NCI-H460 (cell line): ENCODE measurements at places on chromosomes 3 and 15. TPM values are rescaled to one million over a fixed set of nuclear protein-coding genes. Genes with fewer than 3 reads are reported as not detected.

GRCh38 chr3:126309861-126310655 lies 47.1 kb downstream of the KLF15 start:
- no peak for DNase-seq

DNA sequence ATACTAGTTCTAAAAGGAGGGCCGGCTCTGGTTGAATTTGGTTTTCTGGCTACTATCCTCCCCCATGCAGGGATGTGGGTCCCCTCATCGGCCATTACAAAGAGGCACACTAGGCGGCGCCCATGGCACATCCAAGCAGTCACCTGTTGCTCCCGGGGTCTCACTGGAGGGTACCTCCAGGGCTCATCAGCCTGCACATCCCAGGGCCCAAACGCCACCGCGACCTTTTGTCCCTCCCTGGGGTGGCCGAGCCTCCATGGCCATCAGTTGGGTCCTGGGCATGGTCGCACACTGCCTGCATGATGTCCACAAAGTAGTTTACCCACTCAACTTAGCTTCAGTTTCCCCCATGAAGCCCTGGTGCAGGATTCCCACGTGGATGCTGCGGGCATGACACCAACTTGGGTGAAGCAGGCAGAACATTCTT lies 28.3 kb downstream of the IDH3A start:
- DNase-seq: no peak

DNA sequence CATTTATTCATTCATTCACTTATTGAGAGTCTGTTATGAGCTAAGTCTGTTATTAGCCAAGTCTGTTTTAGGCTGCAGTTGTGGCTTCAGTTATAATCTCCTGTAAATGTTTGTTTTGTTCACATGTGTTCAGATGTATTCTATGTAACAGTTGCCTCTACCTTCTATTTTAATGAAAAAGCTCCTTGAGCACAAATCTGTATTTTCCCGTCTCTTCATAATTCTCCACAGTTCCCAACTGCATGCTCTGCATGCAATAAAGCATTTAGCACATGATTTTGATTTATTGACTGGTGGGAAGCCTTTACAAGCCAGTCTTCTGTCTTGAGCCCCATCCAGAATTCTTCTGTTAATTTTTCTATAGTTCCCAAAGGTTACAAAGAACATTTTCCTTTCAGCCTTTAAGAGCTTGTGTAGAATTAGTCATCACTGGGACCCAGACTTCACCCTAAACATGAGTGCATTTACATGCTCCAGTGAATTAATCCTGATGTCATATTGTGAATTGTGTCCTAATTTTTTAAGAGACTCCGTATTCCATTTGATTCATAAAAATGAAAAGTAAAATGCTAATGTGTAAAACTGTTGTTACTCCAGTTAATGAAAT lies 122.3 kb upstream of the NR2E3 start:
- no peak for DNase-seq

DNA sequence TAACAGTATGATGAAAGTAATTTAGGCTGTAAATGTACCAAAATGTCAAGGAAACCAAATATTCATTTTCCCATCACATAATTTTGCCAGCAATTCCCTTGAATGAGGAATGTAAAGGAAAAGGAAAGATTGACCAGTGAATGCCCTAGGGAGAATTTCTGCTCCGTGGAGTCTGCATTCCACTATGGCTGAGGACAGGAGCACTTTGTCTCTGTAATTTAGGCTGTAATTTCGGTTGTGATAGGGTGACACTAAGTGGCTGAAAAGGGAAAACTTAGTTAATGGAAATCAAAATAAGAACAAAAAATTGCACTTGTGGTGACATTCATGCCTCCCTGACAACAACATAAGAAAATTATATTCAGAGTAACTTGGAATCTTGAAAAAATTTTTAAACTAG lies 8.3 kb upstream of the TMEM207 start:
- peak; percentile 4 for DNase-seq

GRCh38 chr3:133213937-133214336 lies 175.7 kb downstream of the TMEM108 start:
- no peak for DNase-seq

GRCh38 chr15:37516621-37517020 lies 416.3 kb upstream of the MEIS2 start:
- DNase-seq: no peak

- DNase-seq: no peak
Observed at GRCh38 chr3:133117342-133117741, 79.2 kb downstream of the TMEM108 start.

GRCh38 chr15:48914717-48915116 lies 36.8 kb downstream of the EID1 start:
- DNase-seq: no peak

The IQCF5 gene
- not detected in 2 replicates for total RNA-seq

The GALNT15 gene
- 0.07 and 0.09 TPM in 2 replicates for total RNA-seq
